Heart left ventricle (tissue), 16 donors: ENCODE measurements at places on chromosomes 16 and 17. TPM values are rescaled to one million over a fixed set of nuclear protein-coding genes. Genes with fewer than 3 reads are reported as not detected.

DNA sequence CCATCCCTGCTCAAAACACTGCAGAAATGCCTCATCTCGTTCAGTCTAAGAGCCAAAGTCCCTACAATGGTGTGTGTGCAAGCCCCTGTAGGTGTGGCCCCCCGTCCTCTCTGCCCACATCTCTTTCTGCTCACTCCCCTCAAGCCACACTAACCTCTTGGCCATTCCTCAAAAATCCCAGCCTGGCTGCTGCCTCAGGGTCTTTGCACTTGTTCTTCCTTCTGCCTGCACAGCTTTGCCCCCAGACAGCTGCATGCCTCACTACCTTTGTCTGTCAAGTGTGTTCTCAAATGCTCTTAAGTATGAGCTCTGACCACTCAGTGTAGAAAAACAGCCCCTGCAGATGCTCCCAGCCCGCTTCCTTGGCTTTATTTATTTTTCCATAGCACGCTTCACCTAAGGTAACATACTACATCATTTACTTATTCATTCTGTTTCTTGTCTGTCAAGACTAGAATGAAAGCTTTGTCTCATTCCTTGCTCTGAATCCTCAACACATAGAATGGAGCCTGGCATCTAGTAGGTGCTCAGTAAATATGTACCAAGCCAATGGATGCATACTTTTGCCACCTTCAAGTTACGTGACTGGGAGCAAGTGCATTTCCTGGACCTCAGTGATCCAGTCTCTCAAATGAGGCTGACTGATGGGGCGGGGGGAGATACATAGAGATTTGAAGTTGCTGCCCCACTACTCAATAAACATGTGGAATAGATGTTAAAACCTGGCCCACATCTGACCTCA, 38.1 kb downstream of the RAI1 start:
- DNase-seq = no peak

- DNase-seq = no peak
These were observed 13.9 kb downstream of the PER1 start for GRCh38 chr17:8138374-8138671.

GRCh38 chr17:28662527-28662829, 473 bp downstream of the SUPT6H start:
- DNase-seq = no peak

DNA sequence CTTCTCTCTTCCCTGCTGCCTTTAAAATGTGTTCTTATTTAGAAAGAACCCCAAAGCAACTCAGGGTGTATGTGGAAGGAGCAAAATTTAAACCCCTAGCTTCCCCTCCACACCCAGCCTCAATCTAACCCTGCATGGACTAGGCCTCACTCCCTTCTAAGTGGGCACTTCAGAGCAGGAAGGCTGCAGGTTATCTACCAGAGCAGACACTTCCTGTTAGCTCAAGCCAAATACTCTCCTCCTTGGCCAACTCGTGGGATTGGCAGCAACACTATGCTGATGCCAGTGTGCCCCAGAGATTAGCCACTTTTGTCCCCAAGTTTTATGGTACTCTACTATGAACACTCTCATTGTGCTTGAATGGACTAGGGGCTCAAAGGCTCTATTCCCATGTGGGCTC, 35.6 kb downstream of the CCDC42 start:
- no peak for DNase-seq

GRCh38 chr17:77325577-77326075, 184.9 kb downstream of the SEC14L1 start:
- no peak for DNase-seq

DNA sequence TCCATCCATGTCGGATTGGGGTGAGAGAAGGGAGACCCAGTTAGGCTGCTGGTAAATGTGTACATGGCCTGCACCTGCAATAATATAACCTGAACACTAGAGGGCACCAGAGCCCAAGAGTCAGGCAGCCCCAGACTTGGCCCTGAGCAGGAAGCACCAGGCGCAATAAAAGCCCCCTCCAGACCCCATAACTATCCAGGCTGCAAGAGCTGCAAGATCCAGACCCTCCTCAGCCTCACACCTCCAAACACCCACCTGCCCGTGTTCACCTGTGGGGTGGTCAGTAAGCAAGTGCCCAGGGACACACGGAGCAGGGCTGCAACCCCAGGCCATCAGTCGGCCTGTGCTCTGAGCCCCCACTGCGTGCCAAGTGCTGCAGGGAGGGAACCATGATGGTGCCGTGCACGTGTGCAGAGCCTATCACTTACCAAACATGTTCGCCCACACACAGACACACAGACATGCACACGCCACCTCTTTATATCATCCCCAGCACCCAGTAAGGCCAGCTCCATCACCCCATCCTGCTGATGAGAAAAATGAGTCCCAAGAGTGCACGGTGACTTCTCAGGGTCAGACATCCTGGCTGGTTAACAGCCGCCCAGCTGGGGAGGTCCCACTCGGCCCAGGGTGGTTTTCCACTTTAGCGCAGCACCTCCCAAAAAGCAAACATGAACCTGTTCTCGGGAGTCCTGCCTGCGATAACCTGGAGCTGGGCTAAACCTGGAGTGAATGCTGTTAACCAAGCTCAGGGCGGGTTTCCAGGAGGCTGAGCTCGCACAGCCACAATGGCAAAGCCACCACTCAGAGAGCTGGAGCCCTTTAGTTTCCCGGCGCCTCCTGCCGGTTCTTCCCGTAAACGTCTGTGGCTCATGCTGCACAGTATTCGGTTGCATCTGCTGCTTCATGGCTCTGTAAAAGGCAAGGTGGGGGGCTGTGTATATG, 439.8 kb downstream of the SOX9 start:
- DNase-seq = no peak

GRCh38 chr16:3698941-3699340, 18.4 kb downstream of the TRAP1 start:
- DNase-seq = no peak

DNA sequence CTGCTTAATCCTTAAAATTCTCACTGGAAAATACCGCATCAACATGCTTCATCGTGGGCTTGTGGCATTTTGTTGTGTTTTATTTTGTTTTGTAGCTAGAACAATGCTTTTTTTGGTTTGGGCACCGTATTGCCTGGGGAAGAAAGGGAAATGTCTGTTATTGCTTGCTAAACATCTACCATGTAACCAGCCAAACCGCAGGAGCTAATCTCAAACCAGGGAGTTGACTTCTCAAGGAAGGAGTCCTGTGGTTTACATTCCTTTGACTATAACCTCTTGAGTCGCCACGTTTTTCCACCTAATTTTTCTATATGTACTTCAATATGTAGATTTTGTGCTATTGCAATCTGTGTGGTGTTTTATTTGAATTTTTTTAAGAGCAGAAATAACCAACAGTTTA, 593.5 kb upstream of the SOX9 start:
- DNase-seq = no peak

DNA sequence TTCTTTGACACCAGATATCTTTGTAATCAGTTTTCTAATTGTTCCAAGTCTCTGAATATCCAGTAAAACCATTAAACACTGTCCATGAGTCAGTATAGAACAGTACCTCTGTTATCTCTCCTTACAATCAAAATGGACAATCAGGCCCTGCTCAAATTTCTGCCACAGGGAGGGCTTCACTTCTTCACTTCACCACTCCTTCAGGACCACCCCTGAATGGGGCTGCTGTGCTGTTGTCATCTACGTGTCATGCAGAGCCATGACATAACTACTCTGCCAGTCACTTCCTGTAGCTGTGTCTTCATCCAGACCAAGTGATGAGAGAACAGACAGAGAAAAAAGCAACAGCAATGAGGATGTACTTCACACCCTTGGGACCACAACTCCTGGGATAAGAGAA, 116.9 kb downstream of the TANC2 start:
- DNase-seq = no peak

GRCh38 chr16:88940862-88941817, 35.9 kb downstream of the CBFA2T3 start:
- DNase-seq = peak; percentile 75

GRCh38 chr16:52383119-52383518, 163.8 kb downstream of the TOX3 start:
- DNase-seq = no peak

TMEM231 gene
- total RNA-seq = 8.2 TPM

CCL16 gene
- not detected for total RNA-seq

KRTAP9-4 gene
- not detected for total RNA-seq

TM4SF5 gene
- not detected for total RNA-seq

KIF18B gene
- 0.06 TPM for total RNA-seq

ABI3 gene
- total RNA-seq = 10.4 TPM

ZG16 gene
- not detected for total RNA-seq
